ENCODE measurements at places on chromosomes 2 and 18.

GRCh38 chr2:106080959-106081358 is 113.1 kb downstream of the UXS1 start:
- DNase-seq = no peak

- DNase-seq = no peak
Measured at GRCh38 chr2:167369083-167369482, 480.8 kb downstream of the XIRP2 start.

DNA sequence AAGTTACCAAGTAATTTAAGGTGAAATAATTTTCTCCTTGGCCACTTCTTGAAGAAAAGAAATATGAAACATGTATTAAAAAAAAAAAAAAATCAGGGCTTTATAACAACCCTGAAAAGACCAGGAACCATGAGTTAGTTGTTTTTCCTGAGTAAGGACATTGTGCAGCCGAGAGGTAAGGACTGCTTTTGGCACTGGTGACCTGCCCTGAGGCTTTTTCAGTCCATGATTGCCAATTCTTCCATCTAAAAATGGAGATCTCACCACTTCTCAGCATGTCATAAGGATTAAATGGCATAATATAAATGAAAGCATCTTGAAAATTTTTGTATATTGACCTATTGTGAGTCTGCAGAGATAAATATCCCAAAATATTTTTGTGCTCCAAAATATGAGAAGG is 244.3 kb downstream of the NRXN1 start:
- DNase-seq = no peak

DNA sequence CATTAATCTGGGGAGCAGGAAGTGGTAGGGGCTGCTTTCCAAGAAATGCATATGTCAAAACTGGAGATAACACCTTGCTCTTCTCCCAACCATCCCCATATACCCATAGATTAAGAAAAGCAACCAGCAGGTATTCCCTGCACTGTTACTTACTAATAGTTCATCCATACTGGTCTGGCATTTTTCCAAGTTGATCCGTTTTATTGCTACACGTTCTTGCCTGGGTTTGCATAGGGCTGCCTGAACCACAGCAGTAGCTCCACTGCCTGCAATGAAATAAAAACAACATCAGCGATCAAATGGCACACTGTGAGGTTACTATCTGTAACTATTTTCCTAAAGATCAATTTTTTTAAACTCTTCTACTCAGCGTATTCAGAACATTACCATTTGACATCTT is 65.6 kb downstream of the STK39 start:
- no peak for DNase-seq

DNA sequence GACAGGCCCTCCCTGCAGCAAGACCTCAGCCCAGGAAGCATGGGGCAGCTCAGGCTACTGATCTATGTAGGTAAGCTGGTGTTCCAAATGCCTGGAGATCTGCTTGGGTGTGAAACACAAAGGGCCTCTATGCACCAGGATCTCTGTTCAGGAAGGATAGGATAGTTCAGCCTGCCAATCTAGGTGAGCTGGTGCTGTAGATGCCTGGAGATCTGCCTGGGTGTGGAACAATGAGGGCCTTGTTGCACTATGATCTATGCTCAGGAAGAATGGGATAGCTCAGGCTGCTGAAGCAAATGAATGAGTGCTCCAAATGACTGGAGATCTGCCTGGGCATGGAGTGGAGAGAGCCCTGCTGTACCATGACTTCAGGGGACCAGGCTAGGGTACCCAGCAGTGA is 48.9 kb upstream of the MYL1 start:
- DNase-seq = no peak

- no peak for DNase-seq
Measured at GRCh38 chr2:103860016-103860415, 993.9 kb upstream of the POU3F3 start.

DNA sequence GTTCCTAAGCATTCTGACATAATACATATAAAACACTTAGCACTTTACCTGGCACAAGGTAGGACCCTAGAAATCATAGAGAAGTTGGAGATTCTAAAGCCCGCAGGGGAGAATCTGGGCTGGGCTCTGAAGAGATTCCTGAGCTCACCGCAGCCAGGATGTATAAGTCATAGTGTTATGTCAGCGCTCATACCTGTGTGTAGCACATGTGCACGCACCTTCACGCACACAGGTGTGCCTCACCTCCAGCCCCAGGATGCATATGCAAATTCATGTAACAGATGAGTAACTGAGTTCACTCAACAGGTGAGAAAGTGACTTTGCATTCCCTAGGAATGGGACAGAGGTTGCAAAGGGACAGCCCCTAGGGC is 7.9 kb upstream of the SDC1 start:
- no peak for DNase-seq

GRCh38 chr2:120993661-120994060 is 258.0 kb downstream of the GLI2 start:
- no peak for DNase-seq

DNA sequence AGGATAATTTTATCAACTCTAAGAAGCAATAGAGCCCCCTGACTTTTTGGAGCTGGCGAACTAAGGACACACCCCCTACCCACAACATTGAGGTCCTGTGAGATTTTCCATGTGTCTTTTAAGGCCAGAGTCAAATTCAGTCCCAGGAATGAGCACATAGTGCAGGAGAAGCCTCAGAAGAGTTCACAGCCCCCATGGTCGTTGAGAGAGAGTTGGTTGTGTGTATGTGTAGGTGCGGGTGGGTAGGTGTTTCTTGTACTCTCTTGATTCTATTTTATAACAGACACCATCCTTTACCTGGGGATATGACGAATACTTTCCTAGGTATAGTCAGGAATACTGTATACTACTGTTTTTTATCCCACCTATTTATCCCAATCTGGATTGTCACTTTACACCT is 8.6 kb downstream of the LRATD1 start:
- no peak for DNase-seq

DNA sequence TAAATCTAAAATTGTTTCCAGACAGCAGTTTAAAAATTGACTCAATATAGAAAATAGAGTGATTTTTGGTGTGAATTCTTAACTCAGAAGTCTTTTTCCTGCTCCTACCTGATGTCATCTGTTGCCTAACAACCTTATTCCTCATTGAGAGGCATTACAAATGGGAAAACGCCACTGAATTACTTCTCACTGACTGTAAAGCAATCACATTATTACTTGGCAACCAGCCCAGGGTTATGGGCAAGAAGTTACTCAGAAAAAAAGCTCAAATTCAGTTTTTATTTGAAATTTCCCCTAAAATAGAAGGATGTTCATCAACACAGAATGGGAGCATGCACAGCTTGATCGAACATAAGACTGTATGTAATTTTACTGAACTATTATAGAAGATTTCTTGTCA is 201.8 kb upstream of the GULP1 start:
- no peak for DNase-seq

- DNase-seq = no peak
Measured at GRCh38 chr2:111219285-111219684, 98.6 kb downstream of the BCL2L11 start.

GRCh38 chr2:10820562-10820961 is 8.0 kb upstream of the PDIA6 start:
- no peak for DNase-seq

DNA sequence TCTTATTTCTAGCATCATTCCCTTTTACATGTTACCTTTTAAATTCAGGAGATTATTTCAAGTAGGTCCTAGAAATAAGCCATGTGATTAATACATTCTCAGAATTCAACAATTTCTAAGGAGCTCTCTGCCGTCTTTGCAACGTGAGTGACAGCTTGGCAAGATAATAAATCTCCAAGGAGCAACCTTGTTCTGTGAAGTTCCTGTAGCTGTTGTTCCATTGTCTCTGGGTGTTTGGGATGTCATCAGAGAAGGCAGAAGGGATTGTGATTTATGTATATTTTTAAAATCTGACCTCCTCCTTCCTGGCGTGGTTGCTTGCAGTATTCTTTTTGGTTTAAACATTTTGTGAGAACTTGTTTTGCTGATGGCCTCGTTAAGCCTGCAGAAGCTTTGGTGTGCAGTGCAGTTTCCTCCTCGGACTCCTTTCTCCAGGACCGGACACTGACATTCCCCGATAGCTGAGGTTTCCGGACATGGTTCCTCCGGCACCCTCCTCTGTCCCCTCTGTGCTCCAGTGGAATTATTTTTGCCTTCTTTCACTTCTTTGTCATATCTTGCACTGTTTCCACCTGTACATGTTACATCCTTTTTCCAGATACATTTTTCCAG is 33.7 kb downstream of the RAMP1 start:
- no peak for DNase-seq

GRCh38 chr2:24813691-24814137 is 20.5 kb downstream of the CENPO start:
- DNase-seq = no peak

- DNase-seq = no peak
Measured at GRCh38 chr2:52473526-52473925, 1294.1 kb upstream of the CHAC2 start.

DNA sequence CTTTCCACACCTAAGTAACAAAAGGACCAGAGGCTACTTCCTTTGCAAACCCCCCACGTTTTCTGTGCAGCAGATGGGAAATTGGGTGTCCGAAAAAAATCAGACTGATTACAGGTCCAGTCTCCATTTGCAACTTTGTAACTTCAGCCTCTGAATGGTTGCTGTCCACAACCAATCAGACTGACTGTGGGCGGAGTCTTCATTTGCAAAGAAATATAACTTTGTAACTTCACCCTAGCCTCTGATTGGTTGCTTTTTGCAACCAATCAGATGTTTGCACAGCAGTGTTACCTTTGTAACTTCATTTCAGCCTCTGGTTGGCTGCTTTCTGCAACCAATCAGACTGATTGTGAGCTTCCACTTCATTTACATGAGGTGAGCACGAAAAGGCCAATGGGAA is 27.8 kb upstream of the CACNB4 start:
- no peak for DNase-seq

- no peak for DNase-seq
Measured at GRCh38 chr2:233495503-233496496, 70.8 kb downstream of the USP40 start.

- no peak for DNase-seq
Measured at GRCh38 chr18:51120809-51121596, 76.5 kb downstream of the MEX3C start.

GRCh38 chr18:11857177-11857887 is 6.1 kb downstream of the CHMP1B start:
- no peak for DNase-seq

- DNase-seq = no peak
Measured at GRCh38 chr2:9388950-9389911, 34.1 kb downstream of the ITGB1BP1 start.
